Cortex of kidney (tissue), 1 donor: ENCODE measurements at places on chromosomes 7 and 10.

DNA sequence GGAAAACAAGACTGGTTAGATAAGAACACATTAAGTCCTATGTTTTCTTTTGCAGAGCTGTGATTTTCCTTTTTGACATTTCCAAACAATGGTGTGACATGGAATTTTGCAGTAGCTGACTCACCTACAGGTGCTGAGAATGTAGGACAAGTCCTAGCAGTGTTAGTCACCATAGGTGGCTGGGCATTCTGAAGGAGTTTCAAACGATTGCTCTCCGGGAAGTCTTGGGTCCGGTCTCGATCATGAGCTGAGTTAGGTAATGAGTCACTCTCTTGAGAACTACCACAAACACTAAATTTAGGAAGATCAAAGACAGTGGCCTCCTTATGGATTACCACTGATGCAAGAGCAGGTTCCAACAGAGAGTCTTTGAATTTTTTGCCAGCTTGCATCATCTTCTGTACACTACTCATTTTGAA lies 3.6 kb downstream of the FIGNL1 start:
- no peak for DNase-seq

- no peak for DNase-seq
These were observed 1404.2 kb upstream of the CELF2 start for GRCh38 chr10:9613338-9614075.

DNA sequence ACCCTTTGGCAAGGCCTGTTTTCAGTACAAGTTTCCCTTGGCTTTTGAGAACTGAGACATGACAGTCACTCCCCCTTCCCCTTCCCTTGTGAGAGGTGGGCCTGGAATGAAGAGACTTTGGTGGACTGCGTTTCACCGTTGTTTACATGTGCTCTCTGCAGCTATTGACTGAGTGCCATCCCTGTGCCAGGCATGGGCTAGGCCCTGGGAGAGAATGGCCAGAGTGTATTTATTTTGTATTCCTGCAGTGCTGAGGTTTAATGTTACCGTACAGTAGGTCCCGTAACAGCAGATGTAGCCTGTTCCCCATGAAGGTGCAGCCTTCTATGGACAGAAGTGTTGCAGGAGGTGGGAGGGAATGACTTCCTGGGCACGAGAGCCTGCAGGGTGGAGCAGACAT lies 50.0 kb downstream of the TACR2 start:
- DNase-seq = no peak

DNA sequence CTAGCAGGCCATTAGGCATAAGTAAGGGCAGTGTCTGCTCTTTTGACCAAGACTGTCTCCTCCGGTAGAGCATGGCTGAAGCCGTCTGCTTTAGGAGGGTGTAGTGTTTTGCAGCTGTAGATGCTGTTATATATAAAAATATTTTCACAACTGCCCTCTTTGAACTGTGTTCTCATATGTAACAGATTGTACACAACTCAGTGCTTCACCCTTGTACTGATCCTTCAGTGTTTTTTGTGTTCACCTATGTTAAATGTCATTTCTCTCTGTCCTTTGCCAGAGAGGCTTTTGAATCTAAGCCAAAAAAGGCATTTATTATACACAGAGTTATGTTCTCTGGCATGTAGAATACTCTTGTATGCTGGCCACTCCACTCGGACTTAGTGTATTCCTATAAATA lies 135.5 kb downstream of the BICC1 start:
- DNase-seq = no peak

DNA sequence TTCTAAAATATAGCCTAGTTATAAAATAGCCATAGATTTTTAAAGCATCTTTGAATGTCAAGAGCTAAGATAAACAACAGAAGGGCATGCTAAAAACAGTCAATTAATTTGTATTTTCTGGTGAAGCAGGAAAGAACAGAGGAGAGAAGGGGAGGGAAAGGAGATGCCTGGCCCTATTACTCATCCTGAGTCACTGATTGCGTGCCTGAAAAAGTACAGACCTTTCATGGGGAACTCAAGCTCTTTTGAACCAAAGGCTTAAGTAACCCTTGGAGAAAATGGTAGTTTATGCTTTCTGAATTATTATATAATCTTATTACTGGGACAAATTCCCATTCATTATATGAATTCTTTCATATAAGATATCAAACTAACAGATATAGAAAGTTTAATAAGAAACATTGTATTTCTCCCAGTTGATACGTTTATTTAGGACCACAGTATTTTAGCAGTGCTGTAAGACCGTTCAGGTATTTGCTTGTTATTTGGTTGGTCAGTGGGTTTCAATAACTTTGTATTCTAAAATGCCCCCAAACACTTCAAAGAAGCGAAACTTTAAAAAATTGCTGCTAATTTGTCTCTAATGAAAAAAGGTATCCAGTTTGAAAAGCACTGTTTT lies 151.3 kb downstream of the HGF start:
- no peak for DNase-seq

GRCh38 chr7:30078280-30078679 lies 50.1 kb downstream of the PLEKHA8 start:
- DNase-seq = no peak

- DNase-seq = no peak
These were observed 201.1 kb upstream of the CCDC6 start for GRCh38 chr10:60107308-60107976.

GRCh38 chr10:118585794-118586193 lies 9.7 kb downstream of the PRLHR start:
- DNase-seq = no peak

GRCh38 chr7:25087855-25088254 lies 37.2 kb downstream of the CYCS start:
- DNase-seq = no peak

GRCh38 chr7:70710011-70710480 lies 421.9 kb upstream of the GALNT17 start:
- no peak for DNase-seq

DNA sequence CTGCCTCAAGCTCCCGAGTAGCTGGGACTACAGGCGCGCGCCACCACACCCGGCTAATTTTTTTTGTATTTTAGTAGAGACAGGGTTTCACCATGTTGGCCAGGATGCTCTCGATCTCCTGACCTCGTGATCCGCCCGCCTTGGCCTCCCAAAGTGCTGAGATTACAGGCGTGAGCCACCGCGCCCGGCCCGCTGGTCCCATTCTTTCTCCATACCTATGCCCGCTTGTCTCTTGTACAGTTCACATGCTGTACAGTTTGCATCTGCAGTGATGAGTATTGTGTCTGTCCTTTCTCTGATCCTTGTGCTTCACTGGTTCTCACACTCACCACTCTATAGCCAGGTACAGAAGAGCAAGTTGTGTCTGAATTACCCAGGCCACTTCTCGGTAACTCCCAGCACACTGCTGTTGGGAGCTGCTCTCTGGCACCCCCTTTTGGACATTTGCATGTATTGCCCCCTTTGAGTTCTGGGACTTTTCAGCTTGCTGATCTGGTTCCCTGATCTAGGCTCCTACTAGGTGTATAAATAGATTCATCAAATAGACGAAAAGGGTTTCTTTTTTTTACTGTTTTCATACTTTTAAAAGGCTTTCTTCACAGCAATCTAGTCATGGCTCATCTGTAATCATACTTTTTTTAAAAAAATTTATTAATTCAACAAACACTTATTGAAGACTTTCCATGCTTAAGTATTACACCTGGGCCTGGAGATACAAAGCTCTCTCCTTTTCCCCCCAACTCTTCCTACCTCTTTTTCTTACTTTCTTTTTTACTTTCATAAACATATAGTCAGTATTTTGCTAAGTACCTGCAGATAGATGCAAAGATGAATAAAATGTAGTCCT lies 53.5 kb downstream of the AOAH start:
- DNase-seq = no peak

GRCh38 chr7:110839866-110840265 lies 251.1 kb upstream of the LRRN3 start:
- no peak for DNase-seq

DNA sequence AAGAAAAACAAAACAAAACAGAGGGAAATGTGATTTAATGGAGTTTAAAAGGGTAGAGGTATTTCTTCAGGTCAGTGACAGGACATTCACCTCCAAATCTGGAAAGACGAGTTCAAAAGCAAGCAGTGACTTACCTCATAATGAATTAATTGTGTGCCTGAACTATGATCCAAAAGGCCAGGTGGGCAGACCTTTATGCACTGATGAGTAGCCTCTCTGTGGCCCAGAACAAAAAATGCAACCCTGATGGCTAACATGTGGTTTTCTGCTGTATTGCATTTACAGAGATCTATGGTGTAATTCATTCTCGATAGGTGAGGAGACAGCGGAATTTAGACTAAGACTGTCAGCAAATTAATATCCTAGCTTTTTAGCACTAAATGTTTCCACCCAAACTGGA lies 142.0 kb downstream of the HDAC9 start:
- no peak for DNase-seq

DNA sequence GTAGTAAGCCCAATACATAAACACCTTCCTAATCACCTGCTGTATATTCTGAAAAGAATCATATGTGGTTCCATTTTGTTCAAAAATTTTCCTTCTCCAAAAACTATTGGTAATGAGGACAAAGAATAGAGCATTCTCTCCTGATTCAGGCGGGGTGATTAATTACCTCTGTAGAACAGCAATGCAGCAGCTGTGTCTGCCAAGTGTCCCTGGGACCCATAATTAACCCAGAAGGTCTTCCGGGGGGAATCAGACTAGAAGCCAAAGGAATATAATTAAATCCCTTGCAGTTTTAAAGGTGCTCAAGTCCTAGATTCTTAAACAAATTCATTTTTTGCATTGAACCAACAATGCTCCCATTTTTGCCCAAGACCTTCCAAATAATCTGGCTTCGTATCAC lies 60.3 kb upstream of the ABLIM1 start:
- DNase-seq = no peak

DNA sequence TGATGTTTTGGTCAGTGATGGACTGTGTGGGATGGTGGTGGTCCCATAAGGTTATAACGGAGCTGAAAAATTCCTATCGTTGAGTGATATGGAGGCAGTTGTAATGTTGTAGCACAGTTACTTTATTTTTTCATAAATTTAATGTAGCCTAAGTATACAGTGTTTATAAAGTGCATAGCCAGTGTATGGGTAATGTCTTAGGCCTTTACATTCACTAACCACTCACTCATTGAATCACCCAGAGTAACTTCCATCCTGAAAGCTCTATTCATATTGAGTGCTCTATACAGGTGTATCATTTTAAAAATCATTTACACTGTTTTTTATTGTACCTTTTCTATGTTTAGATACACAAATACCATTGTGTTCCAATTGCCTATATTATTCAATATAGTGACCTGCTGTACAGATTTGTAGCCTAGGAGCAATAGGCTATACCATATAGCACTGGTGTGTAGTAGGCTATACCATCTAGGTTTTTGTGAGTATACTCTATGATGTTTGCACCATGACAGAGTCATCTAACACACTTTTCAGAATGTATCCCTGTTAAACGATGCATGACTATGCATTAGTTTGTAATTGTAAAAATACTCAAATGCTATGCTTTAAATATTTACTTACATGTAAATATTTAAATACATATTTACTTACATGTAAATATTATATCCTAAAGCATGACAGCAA lies 21.0 kb downstream of the PDCD4 start:
- DNase-seq = no peak

DNA sequence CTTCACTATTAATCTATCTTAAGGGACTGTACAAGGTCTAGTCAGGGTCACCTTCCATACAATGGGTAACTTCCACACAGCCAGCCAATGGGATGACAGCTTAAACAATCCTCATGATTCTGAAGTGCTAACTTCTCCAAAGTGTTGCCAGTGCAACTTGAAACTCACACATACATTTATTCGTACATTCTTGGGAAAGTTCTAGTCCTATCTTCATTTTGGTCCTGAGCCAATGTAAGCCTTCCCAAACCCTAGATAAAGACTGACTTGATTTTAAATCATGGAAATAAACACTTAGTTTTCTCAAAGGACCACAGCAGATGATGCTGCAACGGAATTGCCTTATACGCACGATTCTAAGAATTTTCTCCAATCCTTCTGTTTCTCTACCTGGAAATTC lies 117.5 kb upstream of the COL1A2 start:
- no peak for DNase-seq

DNA sequence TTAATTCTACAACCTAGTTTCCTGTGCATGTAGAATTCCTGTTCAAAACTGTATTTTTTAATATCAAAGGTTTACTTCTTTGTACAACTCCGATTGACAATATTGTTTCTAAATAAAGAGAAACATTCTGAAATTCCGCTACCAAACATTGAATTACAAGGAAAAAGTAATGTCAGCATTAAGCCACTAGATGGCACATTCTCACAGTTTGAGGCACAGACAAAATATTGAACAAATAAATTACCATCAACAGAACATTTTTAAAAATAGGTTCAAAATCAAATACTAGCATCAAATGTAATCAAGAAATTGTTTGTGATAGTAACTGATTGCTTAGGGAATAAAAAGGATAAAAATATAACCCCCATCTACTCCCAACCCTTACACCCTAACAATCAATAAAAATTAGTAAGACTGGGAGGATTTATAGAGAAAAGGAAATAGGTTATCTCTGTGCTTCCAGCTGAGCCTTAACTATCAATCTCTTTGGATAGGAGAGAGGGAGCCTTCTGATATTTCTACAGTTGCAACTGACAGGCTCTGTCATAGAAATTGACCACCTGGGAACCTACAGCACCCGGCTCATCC lies 86.6 kb upstream of the C7orf33 start:
- DNase-seq = no peak

- no peak for DNase-seq
These were observed 227.6 kb downstream of the HPSE2 start for GRCh38 chr10:99008054-99008453.

- DNase-seq = no peak
These were observed 129.1 kb downstream of the SEPTIN14 start for GRCh38 chr7:55733241-55734140.

GRCh38 chr10:42992156-42992956 lies 84.5 kb upstream of the RET start:
- no peak for DNase-seq

- DNase-seq = no peak
These were observed 162.4 kb upstream of the MDFIC start for GRCh38 chr7:114759347-114760062.

DNA sequence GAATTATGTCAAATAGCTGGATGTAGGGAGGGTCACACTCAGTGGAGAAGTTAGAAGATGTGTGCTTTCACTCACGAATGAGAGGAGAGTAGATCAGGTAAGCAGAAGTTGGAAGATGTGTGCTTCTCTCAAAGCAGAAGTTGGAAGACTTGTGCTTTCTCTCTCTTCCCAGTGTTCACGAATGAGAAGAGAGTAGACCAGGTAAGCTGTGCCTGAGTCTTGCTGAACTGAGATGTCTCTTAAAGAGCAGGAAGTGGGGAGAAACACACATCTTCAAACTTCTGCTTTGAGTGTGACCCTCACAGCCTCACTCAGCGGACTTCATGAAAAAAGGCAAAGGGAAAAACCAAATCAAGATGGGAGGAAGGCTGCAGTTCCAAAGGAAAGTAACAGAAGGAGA lies 7.0 kb upstream of the TMEM243 start:
- DNase-seq = no peak

DNA sequence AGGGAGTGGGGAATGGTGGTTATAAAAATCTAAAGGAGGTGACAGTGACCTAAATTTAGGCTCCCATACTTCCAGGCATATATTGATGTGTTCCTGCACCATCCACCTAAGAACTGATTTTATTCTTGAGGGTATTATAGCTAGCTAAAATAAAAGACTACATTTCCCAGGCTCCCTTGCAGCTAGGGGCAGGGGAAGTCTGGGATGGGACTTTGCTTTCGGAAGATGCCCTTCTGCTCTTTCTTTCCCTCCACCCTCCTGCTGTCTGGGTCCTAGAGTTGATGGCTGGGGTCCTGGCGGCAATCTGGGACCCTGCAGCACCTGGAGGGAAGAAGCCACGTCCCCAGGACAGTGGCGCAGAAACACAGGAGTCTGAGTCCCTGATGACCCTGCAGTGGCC lies 53.8 kb upstream of the SAMD8 start:
- no peak for DNase-seq

- no peak for DNase-seq
These were observed 100.7 kb downstream of the NKX6-2 start for GRCh38 chr10:132685101-132685891.
